ENCODE measurements at places on chromosomes 12 and 14.

DNA sequence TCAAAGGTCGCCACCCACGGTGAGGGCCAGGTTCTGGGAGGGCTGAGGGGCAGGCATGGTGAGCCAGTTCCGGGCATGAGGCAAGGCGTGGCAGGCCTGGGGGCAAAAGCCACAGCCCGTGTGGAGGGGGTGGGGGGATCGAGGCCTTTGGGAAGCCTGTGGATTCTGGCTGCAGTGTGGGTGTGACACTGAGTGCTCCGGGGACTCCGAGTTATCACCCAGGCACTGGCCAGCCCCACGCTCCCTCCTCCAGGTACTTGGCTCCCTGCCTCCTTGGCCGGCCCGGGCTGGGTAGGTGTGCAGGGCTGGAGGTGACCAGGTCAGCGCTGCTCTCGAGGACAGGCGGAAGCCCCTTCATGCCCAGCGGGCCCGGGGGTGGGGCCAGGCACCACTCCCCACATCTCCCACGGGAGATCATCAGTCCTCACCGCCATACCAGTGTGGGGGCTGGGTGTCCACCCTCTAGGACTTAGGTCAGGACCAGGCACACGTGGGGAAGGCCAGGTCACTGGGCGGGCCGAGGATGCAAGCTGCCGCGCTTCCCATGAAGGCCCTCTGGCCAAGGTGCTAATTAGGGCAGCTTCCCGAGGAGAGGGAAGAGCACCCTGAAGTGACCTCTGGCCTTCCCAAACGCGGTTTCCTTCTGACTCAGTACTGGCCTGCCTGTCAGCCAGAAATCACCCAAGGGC, 34.1 kb upstream of the TDRD9 start:
- DNase-seq, result no peak

DNA sequence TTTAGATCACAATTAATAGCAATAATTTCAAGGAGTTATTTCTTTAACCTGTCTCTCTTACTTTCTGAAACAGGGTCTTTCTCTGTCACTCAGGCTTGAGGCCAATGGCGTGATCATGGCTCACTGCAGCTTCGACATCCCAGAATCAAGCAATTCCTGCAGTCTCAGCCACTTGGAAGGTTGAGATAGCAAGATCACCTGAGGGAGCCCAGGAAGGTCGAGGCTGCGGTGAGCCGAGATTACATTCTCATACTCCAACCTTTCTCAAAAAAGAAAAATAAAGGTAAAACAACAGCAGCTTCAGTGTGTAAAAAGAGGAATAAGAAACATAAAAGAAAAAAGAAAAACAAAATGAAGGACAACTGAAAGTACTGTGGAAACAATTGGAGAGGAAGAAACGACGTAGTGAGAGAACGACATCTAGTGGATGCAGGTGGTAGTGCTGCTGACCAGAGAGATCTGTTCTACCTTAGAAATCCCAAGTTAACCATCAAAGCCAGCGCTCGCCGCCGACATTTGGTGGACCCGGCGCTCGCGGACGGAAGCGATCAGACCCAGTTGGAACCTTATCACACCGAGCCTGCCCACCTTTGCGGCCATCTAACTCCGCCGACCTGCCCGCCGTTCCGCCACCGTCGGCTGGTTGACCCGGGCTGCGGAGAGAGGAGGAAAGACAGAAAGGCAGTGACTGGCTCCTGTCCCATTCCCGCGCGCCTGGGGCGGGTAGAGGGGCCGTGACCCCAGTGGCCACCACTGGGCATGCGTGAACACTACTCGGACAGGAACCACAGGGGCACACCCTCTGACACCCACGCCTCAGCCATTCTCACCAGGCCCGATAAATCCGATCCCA, 196.1 kb downstream of the ALG10 start:
- DNase-seq, result peak; percentile 76

- no peak for DNase-seq
Observed at GRCh38 chr12:1790444-1790843, 29.9 kb upstream of the LRTM2 start.

DNA sequence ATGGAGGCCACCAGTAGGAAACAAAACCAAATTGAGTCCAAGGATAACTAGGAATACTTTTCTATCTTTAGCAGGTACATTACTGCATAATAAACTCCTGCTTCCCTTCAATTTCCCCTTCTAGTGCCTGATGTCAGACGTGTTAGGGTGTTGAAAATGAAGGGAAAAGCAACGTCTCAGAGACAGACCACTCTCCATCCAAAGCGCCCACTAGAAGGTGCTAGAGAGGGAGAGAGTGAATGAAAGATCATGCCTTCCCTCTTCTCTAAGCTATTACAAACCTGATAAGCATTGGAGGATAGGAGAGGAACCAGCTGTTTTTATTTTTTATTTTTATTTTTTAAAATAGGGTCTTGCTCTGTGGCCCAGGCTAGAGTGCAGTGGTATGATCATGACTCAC, 64.1 kb downstream of the ZNF641 start:
- peak; percentile 2 for DNase-seq

GRCh38 chr12:132529156-132529839, 39.3 kb downstream of the FBRSL1 start:
- DNase-seq, result no peak

GRCh38 chr12:91142221-91142631, 30.9 kb upstream of the LUM start:
- no peak for DNase-seq

DNA sequence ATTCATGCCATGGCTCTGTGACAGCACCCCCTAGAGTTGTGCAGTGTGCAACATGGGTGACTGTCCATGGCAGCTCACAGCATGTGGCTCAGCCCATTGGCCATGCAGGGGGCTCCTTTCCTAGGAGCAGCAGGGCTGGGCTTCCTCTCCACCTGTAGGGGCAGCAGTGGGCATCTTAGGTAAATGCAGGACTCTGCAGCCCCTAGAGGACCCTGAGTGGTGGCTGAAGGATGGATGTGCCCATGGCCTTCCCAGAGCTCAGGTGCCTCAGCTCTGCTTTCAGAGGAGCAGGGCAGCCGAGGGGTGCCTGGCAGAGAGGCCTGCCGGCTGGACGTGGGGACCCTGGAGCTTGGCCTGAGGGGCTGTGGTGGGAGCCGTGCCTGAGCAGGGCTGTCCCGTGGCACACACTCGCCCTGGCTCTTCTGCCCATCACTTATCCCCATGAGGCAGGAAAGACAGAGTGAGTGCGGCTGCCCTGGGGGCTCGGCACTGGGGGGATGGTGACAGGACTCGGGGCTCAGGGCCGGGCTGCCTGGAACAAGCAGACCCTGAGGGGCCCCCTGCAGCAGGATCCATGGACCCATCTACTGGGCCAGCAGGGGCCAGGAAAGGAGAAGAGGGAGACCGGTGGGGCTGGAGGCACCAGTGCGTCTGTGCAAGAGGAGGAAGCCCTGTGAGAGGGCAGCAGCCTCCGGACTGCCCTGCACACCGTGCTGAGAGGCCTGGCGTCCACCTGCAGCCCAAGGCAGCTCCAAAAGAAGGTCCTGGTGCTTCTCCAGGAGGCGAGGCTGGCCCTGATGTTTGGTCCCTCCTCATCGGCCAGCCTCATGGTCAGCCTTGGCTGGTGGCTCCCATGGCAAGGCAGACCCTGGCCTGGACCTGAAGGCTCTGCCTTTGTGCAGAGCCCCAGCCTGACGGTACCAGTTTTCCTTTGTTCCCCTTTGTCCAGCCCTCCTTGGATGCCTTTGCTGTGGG, 7.6 kb downstream of the ADSS1 start:
- DNase-seq, result no peak

DNA sequence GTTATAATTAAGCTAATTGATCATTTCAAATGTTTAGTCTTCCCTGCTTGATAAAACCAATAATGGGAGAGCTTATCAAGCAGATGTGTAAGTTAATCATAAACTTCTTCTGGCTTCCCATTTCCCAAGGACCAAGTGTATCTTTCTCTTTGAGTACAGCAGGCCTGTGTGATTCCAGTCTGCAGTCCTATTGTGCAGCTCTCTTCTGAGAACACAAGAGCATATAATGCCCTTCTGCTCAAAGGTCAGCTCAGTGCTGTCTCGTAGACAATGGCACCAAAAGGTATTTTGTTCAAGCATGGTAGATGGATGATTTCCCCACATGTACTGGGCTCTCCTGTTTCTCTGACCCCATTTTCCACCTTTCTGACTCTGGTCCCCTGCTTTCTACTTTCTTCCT, 101.8 kb upstream of the DYRK2 start:
- DNase-seq, result no peak

DNA sequence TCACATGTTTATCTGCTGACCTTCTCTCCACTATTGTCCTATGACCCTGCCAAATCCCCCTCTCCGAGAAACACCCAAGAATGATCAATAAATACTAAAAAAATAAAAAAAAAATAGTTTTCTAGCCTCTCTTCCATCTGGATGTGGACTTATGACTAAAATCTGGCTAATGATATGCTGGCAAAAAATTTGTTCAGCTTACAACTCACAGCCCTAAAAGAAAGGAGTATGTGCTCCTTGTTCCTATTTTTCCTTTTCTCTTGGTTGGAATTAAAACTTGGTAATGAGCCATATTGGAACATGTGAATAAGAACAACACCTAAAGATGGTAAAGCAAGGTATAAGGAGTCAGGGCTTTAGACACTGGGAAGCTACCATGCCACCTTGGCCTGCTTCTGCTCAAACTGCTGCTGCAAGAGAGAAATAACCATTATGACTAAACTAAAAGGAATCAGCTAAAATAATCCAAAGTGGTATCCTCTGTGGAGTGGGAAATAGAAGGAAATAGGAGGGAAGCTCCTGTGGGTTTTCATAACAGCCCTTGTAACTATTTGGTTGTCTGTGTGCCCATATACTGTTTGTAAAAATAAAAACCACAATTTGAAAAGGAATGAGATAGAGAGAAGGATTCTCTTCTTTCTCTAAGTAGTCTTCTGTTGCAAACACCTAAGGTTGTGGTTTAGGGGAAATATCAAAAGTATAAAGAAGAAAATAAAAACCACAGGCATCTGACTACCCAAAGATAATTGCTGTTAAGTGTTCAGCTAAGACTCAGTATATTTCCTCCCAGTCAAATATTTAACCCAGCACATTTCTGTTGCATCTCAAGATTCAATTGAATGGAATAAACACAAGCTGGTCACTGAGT, 53.8 kb downstream of the SDR9C7 start:
- DNase-seq, result no peak

- no peak for DNase-seq
Observed at GRCh38 chr12:57235017-57235727, 5.7 kb downstream of the SHMT2 start.

GRCh38 chr14:101174522-101174838, 271.0 kb upstream of the RTL1 start:
- DNase-seq, result no peak

DNA sequence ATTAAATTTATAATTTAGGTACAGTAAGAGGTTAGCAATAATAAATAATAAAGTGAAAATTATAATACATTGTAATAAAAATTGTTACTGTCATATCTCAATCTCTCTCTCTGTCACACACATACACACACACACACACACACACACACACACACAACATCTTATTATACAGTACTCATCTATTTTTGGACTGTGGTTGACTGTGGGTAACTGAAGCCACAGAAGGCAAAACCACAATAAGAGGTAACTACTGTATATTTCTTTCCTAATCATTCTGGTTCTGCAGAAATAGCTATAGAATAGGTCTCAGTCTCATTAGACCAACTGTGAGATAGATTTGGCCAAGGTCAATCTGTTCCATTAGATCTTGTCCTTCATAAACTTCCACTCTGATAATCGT, 33.1 kb upstream of the PTPRO start:
- no peak for DNase-seq

- peak; percentile 18 for DNase-seq
Observed at GRCh38 chr14:98959958-98960616, 311.9 kb downstream of the BCL11B start.

DNA sequence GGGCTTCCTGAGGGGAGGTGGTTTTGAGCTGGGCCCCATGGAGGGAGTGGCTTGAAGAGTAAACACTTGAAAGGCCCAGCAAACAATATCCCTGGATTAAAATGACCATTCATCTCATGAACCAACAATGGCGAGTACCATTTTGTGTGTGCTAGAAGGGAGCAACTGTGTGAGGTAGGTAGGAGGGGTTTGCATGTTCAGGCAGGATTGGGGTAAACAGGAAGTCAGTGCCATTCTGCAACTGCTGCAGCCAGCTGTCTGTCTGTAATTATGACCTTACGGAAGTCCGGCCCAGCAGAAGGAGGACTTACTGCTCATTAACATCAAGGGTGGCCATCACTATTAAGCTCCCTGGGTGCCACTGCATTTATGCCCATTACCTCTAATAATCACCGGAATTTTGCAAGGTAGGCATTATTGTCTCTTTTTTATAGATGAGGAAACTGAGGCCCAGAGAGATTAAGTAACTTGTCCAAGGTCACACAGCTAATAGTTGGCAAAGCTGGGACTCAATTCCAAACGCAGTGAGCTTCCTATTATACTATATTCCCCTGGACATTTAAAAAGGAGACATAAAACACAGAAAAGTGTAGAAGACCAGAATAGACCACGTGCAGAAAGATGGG, 16.6 kb upstream of the IFI27L2 start:
- DNase-seq, result no peak

DNA sequence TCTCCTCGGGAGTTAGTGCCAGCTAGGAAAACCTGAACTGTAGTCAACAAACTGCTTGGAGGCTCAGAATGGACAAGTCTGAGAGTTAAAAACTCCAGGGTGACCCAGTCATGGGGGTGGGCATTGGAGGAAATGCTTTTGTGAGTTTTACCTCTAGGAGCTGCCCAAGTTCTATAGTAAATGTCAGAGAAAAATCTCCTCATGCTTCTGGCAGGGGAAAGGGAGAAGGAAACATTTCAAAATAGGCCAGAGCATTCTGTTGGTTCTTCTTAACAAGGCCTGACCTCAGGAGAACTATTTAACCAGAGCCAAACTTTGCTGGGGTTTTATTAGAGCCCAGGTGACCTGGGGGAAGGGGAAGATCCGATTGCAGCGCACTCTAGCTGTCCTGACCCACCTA, 12.3 kb downstream of the NINJ2 start:
- no peak for DNase-seq

- DNase-seq, result no peak
Observed at GRCh38 chr14:37816743-37817295, 221.4 kb downstream of the TTC6 start.

DNA sequence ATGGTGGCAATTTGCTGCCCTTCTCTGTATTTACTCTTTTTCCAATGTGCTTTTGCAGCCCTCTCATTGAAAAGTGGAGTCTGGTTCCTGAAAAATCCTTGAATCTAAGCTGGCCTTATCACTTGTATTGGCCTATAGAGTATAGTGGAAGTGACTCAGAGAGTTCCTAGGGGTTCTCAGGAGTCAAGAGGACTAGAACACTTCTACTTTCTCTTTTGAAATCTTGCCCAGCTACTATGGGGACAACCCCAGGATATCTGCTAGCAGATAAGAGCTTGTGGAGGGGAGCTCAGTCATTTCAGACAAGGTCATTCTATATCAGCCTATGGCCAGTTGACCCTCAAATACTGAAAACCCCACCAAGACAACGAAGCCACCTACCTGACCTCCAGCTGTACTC, 26.7 kb upstream of the WSCD2 start:
- no peak for DNase-seq

- DNase-seq, result peak; percentile 48
Observed at GRCh38 chr12:131131808-131132117, 178.1 kb downstream of the ADGRD1 start.

All from naive thymus-derived CD8-positive, alpha-beta T cell (primary cell).